ENCODE measurements at places on chromosomes 5 and 9.

- no peak for DNase-seq
These were observed 27.6 kb downstream of the MTX3 start for GRCh38 chr5:79963261-79964061.

- no peak for DNase-seq
These were observed at the start of gene FOXI1 for GRCh38 chr5:170105642-170106611. FOXI1 (plus strand) TSS chr5:170105897; CDS start chr5:170105958, 61 bp downstream.

DNA sequence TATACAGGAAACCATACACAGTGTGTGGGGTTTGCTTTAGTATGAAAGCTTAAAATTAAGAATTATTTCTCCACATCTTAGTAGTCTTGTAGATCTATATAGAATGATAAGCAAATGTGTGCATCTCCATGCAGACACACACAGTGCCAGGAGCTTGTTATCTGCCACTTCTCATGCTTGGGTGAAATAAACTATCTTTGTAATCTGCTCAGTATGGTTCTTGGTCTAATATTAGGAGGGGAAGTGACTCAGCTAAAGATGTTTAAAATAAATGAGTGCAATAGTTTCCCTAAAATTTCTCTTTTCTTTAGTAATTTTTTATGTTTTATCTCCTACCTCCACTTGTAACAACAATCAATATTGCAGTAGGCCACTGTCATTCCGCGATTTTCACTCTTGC lies 689.6 kb downstream of the TAF11L14 start:
- DNase-seq, result no peak

DNA sequence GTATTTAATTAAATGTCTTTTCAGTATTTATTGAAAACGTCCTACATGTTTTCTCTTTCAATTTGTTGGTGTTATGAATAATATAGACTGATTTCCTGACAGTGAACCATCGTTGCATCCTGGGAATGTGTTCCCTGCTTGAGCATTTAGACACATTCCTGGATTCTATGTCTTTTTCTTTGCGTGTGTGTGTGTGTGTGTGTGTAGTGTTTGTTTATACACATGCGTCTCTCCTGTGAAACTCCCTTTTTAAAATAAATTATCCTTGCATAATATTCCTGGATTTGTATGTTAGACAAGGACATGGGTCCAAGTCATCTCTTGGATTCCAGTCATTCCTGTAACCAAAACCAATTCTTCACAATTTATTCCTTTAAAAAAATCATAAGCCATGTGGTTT lies 153.4 kb downstream of the HSPA4 start:
- no peak for DNase-seq

DNA sequence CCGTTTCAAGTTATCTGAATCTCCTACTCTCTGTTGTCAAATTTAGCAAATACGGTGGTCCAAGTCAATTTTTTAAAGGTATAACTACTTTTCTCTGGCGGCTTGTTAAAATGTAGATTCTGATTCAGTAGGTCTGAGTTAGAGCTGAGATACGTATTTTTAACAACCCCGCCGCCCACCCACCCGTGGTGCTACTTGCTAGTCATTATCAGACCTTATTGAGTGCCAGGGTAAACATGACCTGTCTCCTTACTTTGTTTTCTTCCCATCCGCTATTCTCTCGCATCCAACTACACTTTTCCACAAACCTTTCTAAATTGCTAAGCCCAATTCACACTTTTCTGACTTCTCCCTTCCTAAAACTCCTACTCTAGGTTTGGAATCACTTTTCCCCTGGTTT lies 694 bp upstream of the PLAA start:
- no peak for DNase-seq

DNA sequence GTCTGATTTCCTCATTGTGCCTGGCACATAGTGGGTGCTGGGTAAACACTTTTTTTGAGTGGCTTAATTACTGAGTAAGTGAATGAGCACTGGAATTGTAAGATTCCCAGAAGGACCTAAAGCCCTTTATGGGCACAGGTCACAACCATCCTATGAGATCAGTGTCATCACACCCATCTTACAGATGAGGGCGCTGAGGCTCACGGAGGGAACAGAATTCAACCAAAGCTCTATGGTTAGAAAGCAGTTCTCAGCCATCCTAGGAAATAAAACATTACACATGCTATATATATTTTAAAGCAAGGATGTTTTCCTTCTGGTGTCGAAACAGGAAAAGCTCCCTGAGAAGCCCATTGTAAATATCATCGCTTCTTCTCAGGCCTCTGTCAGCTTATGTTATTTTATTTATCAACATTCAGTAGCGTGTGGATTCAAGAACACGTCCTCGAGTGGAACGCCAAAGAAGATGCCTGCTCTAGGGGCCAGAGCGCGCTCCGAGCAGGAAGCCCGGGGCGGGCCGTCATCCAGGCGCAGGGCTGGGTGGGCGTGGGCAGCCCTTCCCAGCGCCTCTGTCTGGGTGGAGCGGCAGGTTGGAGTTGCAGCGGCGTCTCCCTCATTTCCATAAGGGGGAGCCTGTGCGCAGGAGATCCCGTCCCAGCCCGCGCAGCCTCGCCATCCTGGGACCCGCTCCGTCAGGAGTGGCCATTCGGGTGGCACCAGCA lies 155.8 kb upstream of the SMIM23 start:
- peak; percentile 60 for DNase-seq

GRCh38 chr5:171506951-171507350 lies 87.5 kb downstream of the FGF18 start:
- DNase-seq, result no peak

DNA sequence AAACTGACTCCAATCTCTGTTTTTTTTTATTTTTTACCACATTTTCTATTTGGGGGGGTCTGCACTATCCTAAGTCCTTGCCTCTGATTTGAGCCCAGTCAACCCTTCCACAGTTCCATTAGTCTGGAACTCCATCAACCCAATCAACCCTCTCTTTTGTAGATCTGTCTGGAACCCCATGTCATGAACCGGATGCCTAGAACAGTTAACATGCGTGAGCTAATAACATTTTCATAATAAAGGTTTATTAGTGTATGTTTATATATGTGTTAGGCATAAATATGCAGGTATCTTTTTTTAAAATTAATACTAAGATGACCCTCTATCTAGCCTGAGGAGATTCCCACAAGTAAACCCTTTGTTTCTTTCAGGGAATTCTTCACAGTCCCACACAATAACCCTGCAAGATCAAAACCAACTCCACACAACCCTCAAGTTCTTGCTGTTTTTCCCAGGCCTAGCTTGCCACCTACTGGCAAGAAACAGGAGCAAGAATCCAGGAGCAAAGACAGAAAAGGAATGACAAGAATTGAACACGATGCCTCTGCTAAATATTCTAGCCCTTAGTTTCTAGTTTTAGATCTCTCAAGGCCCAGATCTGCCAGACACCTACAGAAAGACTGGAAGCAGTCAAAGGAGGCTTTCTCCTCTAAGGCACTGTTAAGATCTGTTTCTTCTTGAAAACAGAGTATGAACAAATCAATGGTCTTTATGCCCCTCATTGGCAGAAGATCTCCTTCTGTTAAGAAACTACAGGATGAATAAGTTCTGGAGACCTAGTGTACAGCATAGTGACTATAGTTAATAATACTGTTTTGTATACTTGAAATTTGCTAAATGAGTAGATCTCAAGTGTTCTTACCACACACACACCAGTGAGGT lies 100.4 kb downstream of the TRIM36 start:
- DNase-seq, result peak; percentile 11

- DNase-seq, result no peak
These were observed 93.9 kb upstream of the STARD4 start for GRCh38 chr5:111606194-111606593.

- no peak for DNase-seq
These were observed 377.7 kb downstream of the FGF10 start for GRCh38 chr5:44011518-44011917.

DNA sequence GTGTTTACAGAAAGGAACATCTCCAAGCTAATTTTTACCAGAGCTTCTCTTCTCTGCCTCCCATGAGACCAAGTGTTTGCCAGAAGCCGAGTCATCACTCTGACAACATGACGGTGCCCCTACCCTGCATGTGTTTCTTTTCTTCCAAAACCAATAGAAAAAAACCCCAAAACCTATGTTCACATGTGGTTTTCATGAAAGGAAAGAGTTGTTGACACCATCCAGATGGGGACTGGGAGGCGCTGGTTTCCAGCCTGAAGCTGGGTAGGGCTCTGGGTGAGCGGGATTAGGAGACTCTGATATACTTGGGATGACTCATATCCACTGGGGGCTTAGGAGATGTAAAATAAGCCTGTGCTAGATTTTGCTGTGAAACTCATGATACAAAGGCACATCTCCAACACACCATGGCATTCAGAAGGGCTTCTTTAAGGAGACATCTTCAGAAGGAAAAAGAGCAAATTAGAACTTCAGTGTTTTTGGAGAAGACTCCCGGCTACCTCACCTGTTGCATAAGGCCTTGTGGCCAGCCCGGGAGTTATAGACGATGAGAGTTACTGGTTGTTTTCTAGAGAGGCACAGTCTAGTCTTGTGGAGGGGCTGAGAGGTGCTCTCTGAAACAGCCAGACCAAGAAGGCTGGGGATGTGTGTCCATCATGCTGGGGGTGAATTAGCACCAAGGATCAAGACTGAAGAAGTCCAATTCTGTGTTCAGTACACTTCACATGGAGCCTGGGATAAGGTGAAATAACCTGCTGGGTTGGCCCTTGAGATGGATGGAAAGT lies 108.9 kb upstream of the LHFPL2 start:
- DNase-seq, result no peak

GRCh38 chr5:2608391-2608790 lies 143.1 kb downstream of the IRX2 start:
- DNase-seq, result no peak

DNA sequence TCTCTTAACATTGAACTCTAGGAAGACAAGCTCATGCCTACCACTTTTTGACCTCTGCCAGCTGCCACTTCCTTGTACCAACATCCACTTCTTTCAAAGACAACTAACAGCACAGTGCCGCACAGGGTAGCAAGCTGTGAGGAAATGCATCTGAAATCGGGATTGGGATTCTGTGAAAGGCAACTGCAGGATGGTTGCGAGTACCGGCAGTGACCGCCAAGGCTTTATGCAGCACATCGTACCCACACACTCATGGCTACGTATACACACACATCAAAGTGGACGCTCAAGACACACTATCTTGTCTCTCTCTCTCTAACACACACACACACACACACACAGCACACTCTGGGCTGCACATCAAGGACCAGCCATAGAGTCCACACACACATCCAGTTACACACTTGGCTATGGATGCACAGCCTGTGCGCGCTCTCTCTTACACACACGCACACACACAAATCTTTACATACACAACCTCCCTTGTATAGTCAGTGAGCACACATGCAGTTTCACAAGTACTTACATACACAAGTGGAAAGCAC lies 964 bp downstream of the HTR4 start:
- no peak for DNase-seq

DNA sequence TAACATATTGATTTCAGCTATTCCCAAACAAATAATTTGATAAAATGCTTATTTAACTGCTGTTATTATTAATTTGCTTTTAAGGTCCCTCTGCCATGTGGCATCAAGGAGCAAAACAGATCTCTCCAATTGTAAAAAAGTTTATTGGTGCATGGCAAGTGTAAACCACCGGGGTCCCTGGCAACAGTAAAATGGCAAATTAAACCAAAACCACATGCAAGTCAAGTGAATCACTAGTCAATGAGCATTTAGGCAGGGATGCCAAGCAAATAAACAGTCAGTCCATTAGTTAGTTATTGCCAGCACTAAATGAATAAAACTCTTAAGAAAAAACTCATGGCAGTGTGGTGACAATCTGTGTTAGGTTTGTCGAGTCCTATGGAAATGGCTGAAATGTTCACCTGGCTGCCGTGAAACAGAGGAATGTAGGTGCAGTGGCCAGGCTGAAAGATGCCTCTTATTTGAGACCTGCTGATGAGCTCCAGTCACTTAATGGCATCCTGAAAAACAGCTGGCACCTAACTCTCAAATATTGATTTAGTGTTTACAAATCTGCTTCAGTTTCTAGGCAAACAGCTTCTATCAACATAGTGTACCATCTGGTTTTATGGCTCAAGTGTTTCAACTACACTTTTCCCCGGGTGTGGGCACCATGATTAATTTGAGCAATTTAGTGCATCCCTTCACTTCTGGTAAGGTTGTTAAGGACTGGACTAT lies 296.5 kb upstream of the ITGA1 start:
- no peak for DNase-seq

GRCh38 chr9:5580650-5581049 lies 48.3 kb upstream of the RIC1 start:
- no peak for DNase-seq

- no peak for DNase-seq
These were observed at the start of gene KCNIP1 for GRCh38 chr5:170503990-170504596. KCNIP1 (plus strand) TSS chr5:170504020.

- DNase-seq, result peak; percentile 58
These were observed 95.8 kb downstream of the ALDH1A1 start for GRCh38 chr9:72856972-72857623.

DNA sequence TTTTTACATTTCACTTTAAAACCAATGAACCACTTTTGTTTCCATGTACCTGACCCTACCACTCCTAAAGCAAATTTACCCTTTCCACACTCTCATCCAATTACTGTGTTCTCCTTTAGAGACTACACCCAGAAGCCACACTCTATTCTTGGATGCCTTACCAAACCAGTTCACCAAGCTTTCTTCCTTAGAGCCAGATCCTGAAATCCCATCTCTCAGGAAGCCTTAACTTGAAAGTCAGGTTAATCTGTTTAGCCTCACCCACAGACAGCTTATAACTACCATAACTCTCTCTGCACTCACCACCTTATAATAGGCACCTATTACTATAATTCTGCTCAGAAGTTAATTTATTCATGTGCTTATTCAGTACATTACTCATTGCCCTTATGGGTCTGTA lies 4.3 kb downstream of the CSNK1A1 start:
- DNase-seq, result no peak

DNA sequence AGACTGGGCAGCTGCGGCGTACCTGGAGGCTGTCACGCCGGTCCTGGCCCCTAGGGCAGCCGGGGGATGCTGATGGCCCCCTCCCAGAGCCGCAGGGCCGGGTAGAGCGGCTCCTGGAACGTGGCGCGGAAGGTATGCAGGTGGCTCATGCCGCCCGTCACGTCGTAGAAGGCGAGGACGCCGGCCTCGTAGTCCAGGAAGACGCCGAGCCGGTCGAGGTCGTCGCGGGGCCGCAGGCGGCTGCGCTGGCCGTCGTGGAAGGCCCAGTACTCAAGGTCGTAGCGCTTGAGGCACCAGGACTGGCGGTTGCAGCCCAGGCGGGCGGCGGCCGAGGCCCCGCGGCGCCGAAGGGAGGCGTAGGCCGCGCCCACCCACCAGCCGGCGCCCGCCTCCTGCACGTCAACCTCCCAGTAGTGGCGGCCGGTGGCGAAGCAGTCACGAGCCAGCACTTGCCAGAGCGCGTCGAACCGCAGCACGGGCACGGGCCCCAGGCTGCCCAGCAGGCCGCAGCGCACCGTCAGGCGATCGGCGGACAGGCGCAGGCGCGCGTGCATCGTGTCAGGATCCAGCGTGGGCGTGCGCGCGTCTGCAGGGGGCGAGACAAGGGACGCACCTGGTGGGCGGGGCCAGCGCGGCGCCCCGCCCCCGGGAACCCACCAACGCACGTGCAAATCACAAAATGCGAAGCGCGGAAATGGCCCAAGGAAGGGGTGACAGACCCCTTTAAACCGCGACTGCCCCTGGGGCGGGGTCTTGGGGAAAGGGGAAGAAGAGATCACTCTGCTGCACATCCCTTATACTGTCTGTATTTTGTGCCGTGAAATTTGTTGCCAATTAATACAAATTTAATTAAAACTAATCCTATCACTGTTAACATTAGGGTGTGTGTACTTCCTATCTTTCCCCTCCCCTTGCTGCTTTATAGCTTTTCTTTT lies 31.2 kb downstream of the NANS start:
- no peak for DNase-seq

All from PC-9 (cell line).